ENCODE measurements at places on chromosomes 13 and 19.
A peak's percentile ranks its signal among the peaks of the same experiment; 100 is the strongest.

GRCh38 chr13:99124794-99125316 is 75.8 kb upstream of the UBAC2 start:
- no peak for DNase-seq

GRCh38 chr13:26062853-26063444 is 11.1 kb upstream of the SHISA2 start:
- DNase-seq, result no peak

GRCh38 chr13:42649831-42650230 is 75.9 kb downstream of the TNFSF11 start:
- DNase-seq, result peak; percentile 45

DNA sequence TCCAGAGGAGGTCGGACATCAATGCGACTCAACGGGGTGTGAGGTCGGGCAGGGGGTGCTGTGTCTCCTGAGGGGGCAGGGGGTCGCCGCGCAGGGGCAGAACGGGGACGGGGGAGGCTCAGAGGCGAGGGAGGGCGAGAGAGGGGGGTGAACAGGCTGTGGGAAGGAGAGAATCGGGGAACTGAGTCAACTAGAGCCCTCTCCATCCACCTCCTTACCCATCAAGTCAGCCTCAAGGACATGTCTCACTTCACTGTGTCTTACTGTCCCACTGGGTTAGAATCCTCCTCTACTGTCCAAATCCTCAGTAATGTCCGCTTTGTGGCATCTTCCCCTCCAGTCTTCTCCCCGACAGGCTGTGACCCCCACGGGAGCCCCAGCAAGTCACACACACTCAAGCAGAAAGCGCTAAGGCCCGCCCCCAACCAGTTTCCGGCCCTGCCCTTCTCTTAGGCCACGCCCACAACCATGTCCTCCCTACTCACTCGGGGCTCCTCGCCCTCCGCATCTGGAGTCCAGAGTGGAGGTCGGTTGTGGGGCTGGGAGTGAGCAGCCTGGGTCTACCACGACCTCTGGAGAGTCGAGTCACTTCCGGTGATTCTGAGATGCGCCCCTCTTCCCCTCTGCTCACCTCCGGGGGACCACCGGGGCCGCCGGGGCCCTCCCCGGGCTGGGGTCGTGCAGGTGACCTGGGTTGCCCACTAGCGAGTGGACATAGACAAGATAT is 9.3 kb downstream of the PLEKHA4 start:
- DNase-seq, result no peak

DNA sequence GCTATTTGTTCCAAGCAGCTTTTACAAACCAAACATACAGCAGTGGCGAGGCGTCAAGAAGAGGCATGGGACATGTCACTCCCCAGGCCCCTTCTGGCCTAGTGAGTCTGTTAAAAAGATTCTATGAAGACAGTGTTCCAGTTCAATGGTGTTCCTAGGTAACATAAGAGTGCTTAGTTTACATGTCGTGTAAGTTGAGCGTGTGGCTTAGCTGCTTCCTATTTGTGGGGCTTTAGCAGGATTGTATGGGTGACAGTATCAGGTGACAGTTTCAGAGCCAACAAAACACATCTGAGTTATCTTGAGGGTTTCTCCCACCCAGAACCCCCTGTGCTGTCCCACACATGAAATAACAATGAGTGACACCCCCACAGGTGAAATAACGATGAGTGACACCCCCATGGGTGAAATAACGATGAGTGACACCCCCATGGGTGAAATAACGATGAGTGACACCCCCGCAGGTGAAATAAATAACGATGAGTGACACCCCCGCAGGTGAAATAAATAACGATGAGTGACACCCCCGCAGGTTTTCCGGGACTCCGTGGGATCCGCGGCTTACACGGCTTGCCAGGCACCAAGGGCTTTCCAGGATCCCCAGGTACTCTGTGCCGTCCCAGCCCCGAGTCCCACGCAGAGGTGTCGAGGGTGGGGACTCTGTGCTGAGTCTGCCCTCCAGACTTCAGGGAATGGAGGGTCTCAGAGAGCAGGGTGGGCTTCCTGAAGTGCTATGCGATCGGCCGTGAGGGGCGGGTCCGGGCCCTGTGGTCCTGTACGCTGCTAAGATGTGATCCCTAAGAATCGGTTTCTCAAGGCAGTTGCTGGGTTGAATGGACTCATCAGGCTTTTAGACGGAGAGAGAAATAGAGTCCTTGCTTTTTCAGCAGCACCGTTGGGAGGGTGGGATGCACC is 68.6 kb downstream of the RAB20 start:
- no peak for DNase-seq

GRCh38 chr19:33296488-33296971 is 5.8 kb downstream of the CEBPA start:
- DNase-seq, result no peak

DNA sequence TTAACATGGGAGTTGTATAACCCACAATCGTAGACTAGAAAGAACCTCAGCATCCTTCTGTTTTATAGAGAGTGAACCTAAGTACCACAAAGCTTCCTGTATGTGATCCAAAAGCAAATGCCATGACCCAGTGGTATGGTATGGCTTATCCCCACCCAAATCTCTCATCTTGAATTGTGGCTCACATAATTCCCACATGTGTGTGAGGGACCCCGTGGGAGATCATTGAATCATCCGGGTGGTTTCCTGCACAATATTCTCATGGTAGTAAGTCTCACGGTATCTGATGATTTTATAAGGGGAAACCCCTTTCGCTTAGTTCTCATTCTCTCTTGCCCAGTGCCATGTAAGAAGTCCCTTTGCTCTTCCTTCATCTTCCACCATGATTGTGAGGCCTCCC is 587.9 kb downstream of the LMO7 start:
- no peak for DNase-seq

DNA sequence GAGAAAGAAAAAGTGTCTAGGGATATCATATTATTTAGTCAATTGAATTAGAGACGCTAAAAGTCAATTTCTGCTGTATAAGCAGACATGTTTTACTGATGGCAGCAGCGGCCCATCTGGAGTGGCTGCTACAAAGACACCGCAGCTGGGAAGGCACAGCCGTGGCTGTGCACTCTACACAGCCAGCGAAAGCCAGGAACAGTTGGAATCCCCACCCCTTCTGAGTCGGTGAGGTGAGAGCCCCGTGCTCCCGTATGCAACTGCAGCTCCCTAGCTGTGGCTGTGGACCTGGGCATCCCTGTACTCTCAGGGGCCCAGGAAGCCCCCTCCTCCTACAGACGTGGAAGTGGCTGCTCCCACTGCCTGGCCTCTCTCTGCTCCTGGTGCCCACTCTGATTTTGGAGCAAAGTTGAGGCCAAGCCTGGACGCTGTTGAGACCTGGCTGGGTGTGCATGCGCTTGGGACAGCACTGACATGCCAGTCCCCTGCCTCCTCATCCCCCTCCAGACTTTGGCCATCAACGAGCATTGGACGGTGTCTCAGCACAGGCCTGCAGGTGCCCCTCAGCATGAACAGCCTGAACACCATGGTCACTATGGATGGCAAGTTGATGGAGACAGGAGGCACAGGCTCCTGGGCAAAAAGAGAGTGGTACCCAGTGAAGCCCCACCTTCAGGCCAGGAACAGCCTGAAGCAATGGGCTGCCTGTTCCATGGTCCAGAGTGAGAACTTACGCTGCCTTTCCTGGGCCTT is 944.0 kb upstream of the MIR17HG start:
- no peak for DNase-seq

DNA sequence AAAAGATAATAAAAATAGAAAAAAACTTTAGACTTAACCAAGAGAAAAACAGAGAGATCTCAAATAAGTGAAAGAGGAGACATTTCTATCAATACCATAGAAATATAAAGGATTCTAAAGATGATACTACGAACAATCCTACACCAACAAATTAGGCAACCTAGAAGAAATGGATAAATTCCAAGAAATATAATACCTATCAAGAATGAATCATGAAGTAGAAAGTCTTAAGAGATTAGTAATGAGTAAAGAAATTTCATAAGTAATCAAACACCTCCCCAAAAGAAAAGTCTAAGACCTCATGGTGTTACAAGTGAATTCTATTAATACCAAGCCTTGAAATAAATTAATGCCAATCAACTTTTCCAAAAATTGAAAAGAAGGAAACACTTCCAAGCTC is 1584.5 kb upstream of the MIR17HG start:
- DNase-seq, result no peak

DNA sequence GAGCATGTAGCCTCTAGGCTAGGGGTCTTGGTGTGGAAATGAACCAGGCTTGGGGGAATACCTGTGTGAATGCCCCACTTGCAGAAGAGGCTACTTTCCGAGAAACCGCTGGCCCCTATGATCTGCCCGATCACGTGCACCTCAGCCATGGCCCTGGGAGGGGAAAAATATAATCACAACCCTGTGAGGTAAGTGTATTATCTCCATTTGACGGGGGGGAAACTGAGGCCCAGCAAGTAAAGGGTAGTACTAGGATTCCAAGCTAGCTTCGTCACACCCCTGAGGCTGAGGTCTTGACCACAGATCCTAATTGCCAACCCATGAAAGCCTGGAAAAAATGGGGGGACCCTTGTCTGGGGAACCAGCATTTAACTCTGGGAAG is 587 bp downstream of the B9D2 start:
- no peak for DNase-seq

GRCh38 chr19:16062789-16063188 is 13.5 kb upstream of the TPM4 start:
- DNase-seq, result no peak

DNA sequence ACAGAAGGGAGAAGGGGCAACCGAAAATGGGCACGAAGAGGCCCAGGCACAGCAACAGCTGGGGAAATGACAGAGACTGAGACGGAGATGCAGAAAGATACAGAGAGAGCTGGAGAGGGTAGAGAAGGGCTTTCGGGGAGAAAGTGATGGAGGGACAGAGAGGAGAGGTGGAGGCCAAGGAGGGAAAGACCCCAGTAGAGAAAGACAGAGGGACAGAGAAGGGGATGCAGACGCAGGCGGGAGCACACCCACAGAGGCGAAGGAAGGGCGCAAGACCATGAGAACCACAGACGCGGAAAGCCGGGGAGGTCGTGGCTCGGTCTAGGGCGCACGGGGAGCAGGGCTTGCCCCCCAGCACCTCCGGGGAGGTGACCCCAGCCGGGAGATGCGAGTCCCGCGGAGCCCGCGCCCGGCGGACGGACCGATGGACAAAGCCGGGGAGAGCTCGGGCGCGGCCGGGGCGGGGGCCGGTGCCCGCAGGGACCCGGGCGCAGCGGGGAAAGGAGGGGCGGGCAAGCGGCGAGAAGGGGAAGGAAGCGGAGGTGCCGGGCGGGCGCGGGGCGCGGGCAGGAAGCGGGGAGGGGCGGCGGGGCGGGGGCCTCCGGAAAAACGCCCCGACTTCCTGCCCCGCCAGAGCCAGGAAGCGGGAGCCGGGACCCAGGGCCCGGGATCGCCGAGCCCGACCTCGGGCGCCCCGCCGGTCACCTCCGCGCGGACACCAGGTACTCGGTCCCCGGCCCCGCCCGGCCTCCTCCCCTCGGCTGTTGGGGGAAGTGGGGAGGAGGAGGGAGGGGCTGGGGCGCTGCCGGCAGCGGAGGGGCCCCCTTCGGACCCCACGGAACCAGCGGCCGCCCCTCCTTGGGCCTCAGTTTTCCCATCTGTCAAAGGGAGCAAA is at the start of gene ARHGEF1:
Gene ARHGEF1, plus strand, starts transcription at position 617 of the 895 bp plus-strand sequence. CDS start 4,899 bp downstream, outside the sequence.
- no peak for DNase-seq

GRCh38 chr13:40220299-40220935 is 446.0 kb downstream of the FOXO1 start:
- DNase-seq, result no peak

DNA sequence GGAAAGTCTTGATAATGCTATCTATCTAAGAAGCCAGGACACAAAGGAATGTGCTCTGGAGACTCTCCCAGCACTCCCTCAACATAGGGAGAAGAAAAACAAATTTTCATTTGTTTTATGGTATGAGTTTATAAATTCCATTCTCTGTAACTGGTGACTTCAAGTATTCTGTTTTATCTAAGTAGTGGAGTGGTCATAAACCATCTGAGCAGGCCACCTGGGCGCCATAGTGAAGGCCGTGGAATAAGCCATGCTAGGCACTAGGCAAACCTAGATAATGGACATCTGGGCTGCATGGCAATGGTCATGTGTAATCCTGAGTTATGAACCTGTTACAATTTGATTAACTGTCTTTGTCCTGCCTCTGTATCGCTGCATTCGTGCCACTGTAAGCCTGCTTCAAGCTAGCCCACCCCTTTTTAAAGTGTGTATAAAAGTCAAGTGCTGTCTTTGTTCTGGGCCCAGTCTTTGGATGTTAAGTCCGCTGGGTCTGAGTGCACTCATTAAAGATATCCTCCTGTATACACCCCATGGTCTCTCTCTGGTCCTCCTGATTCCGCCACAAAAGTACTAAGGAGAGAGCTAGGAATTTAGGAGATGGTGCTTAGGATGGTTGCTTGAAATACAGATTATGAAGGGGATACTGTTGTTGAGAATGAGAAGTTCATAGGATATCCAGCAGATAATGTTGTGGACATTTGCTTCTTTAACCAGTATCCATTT is 13.2 kb downstream of the GTF2F2 start:
- DNase-seq, result no peak

DNA sequence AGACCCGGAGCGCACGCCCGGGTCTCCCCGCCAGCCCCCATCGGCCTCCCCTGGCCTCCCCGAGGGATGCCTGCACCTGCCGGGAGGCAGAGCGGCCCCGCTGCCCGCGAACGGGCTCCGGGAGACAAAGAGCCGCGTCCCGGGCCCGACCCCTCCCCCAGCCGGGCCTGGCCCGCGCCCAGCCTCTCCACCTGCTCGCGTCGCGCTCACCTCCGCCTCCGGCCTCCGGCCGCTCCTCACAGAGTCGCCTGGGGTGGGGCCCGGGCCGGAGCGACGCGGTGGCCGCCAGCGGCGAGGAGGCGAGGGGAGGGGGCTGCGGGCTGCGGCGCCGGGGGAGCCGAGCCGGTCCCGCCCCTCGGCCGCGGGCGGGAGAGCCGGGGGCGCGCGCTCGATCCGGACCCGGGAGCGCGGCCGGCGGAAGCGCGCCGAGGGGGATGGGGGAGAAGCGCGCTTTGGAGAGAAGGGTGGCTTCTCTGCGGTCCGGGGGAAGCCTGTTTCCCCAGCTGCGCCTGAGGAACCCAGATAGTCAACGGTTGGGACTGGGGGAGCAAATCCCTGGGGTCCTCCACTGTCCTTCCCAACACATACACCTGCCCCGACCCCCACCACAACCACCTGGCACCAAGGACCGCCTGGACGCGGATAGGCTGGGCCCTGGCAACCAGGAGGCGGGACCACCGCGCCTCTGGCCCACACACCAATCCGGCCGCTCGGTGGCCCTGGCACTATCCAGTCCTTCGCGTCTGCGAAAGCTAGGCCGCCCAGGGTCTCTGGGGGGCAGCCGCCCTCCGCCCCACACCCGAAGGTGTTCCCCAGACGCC is at the start of gene PRR36:
Gene PRR36, minus strand, starts transcription at position 315 of the 821 bp plus-strand sequence. CDS start 701 bp downstream, outside the sequence.
- peak; percentile 98 for DNase-seq

GRCh38 chr19:46715975-46716671 is 791 bp downstream of the PRKD2 start:
- no peak for DNase-seq

DNA sequence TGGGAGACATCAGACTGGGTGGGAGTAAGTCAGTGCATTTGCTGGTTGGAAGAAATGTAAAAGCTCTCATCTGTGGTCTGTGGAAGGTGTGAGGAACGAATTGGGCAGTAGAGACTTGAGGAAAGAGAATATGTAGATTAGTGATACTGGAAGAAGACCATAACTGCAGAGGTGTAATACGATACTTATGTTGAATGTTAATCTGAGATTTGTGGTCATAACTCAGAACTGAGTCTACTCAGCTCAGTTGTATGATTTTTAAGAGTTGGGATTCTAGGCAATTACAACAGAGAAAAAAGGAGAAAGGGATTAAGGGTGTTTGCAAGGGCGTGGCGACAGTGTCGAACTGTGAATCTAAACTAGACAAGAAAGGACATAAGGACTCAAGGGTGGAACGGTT is 3.2 kb upstream of the IL17D start:
- no peak for DNase-seq

Data from spinal cord (tissue), 10 donors.